GM20000 (cell line): ENCODE measurements at places on chromosomes 13 and 19.

DNA sequence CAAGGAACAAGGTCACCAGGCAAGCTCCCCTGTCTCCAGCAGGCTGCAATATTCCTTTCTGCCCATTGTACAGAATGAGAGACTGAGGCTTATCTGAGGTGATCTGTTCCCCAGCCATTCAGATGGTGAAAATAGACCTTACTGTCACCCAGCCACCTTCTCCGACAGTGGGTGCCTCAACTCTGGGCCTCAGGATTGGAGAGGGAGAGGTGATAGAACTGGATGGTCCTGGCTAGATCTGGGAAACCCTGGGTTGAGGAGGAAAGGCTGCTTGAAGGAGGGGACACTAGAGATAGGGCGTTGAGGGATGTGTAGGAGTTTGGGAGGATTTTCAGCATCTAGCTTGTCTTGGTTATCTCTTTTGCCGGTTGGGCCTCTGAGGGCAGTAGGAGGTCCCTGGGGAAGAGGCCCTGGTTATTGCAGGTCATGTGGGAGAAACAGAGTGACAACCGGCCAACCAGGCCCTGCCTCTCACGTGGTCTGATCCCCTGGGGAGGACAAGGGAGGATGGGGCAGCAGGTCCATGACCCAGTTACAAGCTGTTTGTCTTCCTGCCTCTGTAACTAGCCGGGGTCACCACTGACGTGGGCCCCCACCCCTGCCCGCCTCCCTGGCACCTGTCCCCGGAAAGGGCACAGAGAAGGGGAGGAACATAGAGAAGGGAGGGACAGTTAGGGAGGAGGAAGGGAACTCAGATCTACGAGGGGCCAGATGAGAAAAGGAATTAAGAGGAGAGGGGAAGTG is 8.2 kb downstream of the NFIC start:
- DNase-seq, result no peak

DNA sequence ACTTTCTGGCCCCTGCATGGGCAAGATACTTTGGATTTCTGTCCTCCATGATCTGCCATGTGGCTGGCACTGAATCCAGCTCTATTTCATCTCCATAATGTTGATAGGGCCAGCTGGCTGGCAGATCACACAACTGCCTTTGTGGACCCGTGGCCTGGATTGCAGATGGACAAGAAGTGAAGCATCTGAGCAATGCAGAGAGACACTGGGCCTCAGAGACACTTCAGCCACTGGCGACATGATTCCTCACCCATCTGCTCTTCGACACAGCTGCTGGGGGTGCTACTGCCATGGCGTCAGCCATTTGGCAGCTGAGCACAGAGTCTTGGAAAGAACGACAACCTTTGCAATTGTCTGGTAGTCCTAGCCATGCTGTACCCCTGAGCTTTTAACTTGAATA is 79.5 kb upstream of the MYO16 start:
- no peak for DNase-seq

DNA sequence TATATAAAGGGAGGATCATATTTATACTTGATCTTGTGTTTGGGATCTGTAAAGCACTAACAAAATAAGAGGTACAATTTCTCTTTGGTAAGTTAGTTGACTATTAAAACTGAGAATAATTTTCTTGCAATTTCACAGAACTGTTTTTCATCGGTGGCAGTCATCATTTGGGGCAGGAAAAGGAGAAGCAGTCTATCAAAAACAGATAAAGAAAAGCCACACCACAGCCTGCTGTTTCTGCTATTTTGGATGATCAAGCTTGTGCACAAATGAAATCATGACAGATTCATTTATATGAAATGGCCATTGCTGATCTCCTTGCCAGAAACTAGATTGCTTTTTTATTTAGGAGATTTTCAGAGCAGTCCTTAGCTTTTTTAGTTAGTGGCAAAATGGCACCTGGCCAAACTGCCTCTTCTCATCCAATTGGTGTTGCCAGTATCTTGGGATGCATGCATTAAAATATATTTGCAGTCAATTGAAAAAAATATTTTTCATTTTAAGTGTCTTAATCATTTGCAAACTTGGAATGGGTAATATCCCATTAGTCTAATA is 326.0 kb downstream of the HS6ST3 start:
- DNase-seq, result no peak

DNA sequence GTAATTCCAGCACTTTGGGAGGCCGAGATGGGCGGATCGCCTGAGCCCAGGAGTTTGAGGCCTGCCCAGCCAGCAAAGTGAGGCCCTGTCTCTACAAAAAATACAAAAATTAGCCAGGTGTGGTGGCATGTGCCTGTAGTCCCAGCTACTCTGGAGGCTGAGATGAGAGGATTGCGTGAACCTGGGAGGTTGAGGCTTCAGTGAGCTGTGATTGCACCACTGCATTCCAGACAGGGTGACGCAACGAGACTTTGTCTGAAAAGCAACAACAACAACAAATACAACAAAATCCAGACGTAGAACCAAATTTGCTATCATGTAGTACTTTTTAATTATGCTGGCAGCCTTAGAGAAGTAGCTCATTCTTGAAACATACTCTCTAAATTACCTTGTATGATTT is 277.1 kb downstream of the KLF5 start:
- DNase-seq, result no peak

DNA sequence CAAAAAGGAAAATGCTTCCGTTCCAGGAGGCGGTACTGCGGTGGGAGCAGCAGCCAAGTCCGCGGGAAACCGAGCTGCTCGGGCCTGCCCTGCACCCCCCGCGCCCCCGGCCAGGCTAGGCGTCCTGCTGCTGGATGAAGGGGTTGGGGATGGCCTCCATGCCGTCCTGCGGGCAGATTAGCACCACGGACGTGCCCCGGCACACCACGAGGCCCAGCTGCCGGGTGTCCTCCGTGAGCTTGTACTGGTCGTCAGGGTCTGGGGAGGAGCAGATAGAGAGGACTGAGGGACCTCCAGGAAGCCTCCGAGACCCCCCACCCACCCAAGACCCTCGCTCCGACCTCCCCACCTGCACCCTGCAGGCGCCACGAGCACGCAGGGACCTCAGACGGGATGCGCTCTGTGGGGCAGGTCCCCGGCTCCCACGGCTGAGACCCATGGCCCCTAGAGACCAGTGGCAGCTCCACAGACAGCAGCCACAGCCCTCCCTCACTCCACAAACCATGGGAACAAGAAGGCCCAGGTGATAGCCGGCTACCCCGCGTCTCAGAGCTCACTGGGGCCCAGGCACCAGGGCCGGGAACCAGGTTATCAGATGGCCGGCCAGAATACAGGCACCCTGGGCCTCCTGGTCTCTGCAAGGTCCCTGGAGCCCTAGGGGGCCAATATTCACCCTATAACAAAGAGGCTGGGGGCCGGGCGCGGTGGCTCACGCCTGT is 6.7 kb downstream of the LSM7 start:
- no peak for DNase-seq

DNA sequence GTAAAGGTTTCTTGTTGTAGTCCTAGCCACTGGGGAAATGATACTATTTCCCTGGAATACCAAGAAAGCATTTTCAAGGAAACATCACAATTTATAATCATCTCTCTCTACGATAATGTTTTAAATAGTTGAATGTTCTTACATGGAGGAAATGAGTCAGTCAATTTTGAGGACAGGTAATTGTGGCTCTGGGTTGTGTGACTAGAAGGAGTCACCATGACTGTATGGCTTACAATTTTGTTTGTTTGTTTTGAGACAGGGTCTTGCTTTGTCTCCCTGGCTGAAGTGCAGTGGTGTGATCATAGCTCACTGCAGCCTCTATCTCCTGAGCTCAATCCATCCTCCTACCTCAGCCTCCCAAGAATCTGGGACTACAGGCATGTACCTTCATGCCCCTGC is 47.4 kb downstream of the COG3 start:
- DNase-seq, result no peak

- peak; percentile 92 for DNase-seq
Measured at GRCh38 chr19:18251587-18252369, 22.5 kb downstream of the IQCN start.

DNA sequence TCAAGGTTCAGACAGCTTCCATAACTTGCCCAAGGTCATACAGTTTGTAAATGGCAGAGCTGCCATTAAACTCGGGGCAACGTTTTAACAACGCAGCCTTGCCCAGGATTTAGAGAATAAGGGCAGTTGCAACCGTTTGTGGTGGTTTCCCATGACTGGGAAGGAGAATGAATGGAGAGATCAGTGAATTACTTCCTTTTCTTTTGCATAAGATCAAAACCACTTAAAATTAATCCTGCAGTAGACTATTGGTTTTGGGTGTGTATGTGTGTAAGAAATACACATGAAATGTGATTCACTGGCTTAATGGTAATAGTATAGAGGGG is 179.1 kb upstream of the MIR17HG start:
- no peak for DNase-seq

- DNase-seq, result no peak
Measured at GRCh38 chr19:48964205-48965039, 687 bp upstream of the FTL start.

DNA sequence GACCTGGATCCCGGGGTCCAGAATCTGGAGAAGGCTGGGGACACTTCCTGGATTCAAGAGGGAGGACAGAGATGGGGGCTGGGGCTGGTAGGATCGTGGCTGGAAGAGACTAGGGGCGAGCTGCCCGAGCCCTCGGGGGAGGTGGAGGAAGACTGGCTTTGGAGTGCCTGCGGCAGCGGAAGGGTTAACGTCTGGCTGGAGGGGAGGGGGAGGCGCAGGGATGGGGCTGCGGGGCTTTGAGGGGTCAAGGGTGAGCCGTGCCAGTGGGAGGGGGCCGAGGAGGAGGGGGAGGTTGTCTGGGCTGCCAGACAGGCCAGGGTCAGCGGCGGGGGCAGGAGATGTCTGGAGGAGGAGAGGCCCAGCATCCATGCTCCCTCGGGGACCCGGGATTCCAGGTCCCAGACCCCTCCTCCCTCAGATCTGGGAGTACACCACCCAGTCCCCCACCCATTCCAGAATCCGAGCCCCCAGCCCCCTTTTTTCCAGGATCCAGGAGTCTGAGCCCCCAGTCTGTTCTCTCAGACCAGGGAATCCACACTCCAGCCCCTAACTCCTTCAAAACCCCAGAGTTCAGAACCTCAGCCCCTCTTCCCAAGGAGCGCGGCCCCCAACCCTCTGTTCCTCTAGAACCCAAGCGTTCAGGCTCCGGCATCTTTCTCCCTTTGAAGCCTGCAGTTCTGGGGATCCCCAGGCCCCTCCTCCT is 3.2 kb upstream of the SPACA6 start:
- DNase-seq, result peak; percentile 45

GRCh38 chr13:41199079-41199478 is 4.7 kb upstream of the KBTBD7 start:
- no peak for DNase-seq

- no peak for DNase-seq
Measured at GRCh38 chr13:98508685-98509084, 68.2 kb downstream of the STK24 start.

DNA sequence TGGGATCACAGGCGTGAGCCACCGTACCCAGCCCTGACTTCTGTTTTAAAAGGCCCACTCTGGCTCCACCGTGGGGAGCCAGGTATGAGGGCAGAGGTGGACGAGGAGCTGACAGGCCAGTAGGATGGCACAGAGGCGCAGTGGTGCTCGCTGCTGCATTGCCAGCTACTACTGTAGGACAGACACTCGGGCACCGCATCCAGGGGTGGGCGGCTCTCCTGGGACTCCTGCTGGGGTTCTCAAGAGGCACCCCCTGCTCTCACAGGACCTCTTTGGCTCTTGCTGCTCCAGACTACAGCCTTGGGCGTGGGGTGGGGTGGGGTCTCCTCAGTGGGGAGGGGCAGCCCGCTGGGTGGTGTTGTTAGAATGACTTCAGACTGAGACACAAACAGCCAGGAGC is 53.4 kb downstream of the LATS2 start:
- no peak for DNase-seq

DNA sequence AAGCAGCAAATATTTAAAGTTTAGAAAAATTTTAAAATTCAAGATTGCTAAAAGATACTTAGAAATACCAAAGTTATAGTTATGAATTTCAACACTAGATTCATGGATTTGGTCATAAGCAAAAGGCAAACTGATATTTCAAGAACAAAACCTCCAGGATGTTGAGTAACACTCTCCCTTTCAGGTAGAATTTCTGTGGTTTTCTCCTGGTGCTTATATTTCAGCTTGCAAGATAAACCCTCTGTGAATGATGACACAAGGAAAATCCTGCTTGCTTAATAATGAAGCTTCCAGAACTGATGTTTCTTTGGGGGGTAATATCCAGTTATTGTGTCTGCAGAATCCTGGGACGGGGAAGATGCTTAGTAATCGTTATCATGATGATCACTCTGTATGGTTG is 320.3 kb upstream of the EDNRB start:
- no peak for DNase-seq

DNA sequence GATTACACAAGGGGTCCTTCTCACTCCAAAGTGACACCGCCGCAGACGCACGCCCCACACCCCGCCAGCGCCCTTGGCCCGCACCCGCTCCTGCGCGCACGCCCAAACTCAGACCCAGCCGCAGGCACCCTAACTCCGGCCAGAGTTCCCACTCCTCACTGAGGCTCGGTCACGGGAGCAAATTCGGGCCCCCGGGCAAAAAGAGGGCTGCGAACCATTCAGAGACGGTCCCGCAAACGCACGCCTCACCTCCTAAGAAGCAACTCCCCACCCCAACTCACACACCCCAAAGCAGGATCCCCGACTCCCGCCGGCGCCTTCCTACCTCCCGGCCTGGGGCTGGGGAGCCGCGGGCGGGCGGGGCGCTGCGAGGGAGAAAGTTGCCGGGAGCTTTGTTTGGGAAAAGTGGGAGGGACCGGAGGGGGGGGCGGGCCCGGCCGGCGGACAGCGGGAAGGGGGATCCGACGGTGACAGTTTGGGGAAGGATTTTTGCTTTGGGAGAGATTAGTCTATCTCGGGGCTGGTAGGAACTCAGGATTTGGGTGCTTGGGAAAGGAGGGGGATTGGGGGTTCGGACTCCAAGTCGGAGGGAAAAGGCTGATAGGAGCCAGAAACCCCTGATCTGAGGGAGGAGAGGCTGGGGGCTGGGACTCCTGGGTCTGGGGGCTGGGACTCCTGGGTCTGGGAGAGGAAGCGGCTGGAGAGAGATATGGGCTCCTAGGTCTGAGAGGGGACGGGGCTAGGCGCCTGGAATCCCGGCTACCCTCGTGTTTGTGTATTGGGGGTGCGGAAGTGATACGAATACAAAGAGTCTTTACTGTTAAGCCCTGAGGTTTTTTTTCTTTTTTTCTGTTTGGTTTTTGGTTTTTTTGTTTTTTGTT is at the start of gene TEAD2:
TSS of gene TEAD2 (minus strand) at position 369 of the 881 bp plus-strand sequence. CDS start 2,341 bp downstream, outside the sequence.
- peak; percentile 58 for DNase-seq

- DNase-seq, result peak; percentile 75
Measured at GRCh38 chr19:6423499-6424194, 964 bp downstream of the KHSRP start.

DNA sequence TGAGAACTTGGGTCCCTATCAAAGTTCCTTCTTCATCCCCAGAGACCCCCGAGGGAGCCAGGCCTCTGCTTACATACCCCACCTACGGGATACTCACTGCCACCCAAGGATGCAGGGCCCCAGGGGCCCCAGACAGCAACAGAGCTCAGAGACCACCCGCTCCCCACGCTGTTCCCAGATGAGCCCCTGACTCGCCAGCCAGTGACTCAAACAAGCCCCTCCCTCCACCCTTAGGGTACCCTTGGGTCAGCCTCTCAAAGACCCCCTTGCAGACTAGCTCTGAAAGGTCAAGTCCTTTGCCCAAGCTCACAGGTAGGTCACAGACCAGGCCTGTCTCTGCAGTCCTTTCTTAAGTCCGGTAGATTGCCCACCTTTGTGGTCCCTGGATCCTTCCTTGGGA is 45.7 kb downstream of the CD320 start:
- no peak for DNase-seq
